Effector CD8-positive, alpha-beta T cell (primary cell): ENCODE measurements at places on chromosomes 3 and 15.

DNA sequence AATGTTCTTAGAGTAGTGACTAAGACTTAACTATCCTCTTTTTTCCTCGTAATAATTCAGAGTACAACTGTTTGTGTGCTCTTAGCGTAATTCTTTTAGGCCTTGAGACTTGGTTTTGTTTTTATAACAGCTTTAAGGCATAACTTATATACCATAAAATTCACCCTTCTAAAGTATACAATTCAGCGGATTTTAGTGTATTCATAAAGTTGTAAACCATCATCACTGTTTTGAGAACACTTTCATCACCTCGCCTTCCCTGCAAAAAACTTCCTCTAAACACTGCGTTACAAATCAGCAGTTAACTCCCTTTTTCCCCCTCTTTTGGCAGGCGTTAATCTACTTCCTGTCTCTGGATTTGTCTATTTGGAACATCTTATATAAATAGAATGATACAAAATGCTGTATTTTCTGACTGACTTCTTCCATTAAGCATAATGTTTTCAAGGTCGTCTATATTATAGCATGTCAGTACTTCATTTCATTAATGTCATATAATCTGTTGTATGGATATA lies 18.7 kb downstream of the DNAJC13 start:
- no peak for DNase-seq

GRCh38 chr15:39083213-39083612 lies 497.7 kb upstream of the THBS1 start:
- no peak for DNase-seq

DNA sequence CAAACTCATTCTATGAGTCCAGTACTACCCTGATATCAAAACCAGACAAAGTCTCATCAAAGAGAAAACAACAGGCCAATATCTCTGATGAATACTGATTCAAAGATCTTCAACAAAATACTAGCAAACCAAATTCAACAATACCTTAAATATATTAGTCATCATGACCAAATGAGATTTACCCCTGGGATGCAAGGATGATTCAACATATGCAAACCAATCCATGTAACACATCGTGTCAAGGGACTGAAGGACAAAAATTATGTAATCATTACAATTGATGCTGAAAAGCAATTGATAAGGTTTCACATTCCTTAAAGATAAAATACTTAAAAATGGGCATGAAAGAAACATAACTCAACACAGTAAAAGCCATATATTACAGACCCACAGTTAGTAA lies 1476.9 kb downstream of the SI start:
- DNase-seq, result no peak

- DNase-seq, result no peak
These were observed 124.2 kb downstream of the TFG start for GRCh38 chr3:100833483-100833882.

GRCh38 chr3:65972765-65973164 lies 66.0 kb downstream of the MAGI1 start:
- no peak for DNase-seq

- DNase-seq, result no peak
These were observed 186.5 kb upstream of the GAP43 start for GRCh38 chr3:115436767-115437301.

- DNase-seq, result no peak
These were observed 22.6 kb upstream of the CACNA2D2 start for GRCh38 chr3:50525987-50526386.

DNA sequence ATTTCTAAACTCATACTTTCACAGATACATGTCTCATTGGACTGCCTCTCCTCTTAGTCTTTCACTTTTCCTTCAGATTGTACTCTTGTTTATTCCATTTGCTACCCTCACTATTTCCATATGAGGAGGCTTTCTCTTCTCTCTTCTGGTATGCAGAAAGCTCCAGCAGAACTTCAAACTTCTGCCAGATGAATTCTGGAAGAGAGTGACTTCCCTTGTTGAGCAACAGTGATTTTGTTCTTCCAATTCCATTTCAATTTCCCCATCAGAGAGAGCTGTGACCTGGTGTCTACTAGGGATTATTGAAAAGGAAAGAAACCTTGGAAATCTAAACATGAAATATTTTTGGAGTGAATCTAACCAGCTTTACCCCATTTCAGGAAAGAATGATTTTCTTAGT lies 523.2 kb upstream of the ZNF717 start:
- no peak for DNase-seq

DNA sequence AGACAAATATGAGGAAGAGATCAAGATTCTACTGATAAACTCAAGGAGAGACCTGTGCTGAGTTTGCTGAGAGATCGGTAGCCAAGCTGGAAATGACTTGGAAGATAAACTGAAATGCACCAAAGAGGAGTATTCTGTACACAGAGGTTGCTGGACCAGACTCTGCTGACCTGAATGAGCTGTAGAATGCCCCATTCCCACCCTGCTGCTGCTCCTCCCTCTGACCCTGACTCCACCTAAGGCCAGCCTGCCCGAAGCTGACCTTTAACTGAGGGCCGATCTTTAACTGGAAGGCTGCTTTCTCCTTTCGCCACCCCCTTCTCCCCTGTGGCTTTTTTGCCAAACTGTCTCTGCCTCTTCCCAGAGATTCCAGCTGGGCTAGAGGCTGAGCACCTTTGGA lies 34.6 kb downstream of the CDIN1 start:
- DNase-seq, result no peak

- no peak for DNase-seq
These were observed 127.5 kb upstream of the TOPAZ1 start for GRCh38 chr3:44114142-44114541.

GRCh38 chr3:196695849-196696226 lies 16.2 kb downstream of the CEP19 start:
- DNase-seq, result no peak

DNA sequence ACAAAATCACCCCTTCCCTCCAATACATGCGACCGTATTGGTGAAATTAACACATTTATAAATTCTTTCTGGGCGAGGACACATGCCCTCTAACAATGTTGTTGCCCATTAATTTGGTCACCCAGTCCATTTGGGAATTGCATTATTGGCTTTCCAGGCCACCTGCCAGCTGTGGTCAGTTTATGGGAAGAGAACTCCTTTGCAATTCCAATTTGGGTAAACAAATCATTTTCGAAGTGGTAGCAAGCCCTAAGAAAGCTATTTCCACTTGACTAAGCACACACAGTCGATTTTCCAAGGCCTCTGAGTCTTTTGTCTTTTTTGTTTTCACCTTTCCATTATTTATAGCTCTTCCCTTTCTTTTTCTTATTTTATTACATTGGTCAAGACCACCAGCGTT lies 362.3 kb upstream of the RGMA start:
- no peak for DNase-seq
